RWPE1 (cell line): ENCODE measurements at places on chromosomes 11 and 22.

GRCh38 chr22:46234969-46235368 is 15.1 kb downstream of the CDPF1 start:
- DNase-seq = no peak

GRCh38 chr11:92962446-92962845 is 7.0 kb upstream of the MTNR1B start:
- DNase-seq = no peak

- no peak for DNase-seq
Observed at GRCh38 chr22:42785706-42786499, 65.2 kb upstream of the A4GALT start.

- DNase-seq = no peak
Observed at GRCh38 chr22:17851759-17852158, 77.5 kb upstream of the BID start.
